AG09309 (cell line): ENCODE measurements at places on chromosomes 11 and 22.

GRCh38 chr11:68053117-68053516 lies 14.3 kb downstream of the TCIRG1 start:
- DNase-seq = no peak

GRCh38 chr11:58898106-58898505 lies 41.2 kb upstream of the GLYATL1 start:
- no peak for DNase-seq

DNA sequence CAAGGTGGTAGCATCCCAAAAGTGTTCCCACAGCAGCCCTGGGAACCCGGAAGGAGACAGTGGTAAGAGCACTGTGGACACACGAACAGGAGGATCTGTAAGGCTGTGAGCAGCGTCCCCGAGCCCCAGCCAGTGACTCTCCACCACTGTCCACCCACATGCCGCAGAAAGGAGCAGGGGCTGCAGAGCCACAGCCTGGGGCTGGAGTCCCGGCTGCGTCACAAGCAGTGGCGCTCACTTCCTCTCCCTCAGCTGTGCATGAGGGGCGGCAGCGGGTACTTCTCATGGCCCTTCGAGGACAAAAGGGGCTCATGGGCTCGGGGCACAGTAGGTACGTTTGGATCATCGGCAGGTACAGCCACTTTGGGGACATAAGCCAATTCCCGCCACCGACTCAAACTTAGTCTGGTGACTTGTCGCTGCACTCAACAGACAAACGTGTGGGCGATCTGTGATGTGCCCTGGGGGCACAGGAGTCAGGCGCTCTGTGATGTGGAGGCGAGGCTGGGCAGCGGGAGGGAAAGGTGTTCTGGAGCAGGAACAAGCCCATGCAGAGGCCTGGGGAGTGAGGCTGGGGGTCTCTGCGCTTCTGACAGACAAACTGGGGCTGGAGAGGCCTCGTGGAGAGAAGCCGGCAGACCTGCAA lies 68.5 kb downstream of the SCUBE1 start:
- no peak for DNase-seq

- no peak for DNase-seq
These were observed 2.9 kb downstream of the SMARCB1 start for GRCh38 chr22:23789638-23790037.

DNA sequence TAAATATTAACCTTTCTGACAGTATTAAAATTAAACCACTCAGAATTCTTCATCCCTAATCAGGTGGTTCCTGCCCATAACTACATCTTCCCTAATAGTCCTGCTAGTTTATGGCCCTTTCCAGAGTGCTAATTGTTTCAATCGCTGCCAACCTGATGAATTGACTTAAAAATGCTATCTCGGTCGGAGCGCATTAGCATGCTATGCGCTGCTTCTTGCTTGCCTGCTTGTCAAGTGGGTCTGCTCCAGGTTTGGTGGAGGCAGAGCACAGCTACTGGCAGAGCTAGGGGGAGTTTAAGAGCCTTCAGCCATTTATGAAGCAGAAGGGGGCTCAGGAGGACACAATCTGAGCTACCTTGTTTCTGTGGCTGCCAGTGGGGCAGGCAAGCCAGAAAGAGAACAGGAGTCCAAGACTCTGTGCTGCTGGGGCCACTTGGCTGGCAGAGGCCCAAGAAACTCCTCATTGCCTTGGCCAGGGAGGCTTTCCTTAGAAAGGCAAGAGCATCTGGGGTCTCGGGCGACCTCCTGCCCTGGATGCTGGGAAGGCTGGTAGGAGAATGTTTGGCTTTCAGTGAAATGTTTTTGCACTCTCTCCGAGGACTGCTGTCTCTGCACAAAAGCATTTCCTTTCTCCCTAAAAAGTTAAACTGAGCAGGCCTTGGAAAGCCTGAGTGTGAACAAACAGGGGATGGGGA lies 62.1 kb upstream of the PHOX2A start:
- no peak for DNase-seq

GRCh38 chr11:3341298-3341697 lies 37.6 kb downstream of the ZNF195 start:
- peak; percentile 1 for DNase-seq

- no peak for DNase-seq
These were observed 27.2 kb downstream of the ARHGEF12 start for GRCh38 chr11:120363436-120363835.

GRCh38 chr11:57167125-57167846 lies 14.5 kb upstream of the LRRC55 start:
- DNase-seq = no peak

GRCh38 chr11:76978239-76978638 lies 56.0 kb upstream of the B3GNT6 start:
- no peak for DNase-seq

DNA sequence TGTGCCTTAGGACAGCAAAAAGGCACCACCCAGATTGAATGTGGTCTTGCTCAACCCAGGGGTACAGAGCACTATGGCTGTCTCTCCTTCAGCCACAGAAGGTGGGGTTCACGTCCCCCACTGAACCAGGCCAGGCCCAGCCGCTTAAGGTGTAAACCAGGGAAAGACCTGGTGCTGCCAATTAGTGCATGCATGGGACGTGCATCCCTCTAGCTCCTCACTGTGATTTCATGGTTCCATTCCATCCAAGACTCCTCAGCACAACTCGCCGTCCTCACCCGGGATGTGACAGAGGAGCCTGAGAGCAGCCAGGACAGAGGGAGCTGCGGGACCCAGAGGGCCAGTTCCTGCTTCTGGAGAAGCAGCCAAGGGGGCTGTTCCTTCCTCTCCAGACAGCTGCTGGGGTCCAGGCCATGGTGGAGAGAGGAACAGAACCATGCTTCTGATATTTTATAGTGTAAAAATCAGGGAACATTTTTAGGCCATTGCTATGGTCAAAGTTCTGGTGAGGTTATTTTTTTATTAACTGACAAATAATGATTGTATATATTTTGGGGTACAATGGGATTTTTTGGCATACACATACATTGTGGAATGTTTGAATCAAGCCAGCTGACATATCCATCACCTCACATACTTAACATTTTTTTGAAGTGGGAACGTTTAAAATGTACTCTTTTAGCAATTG lies 492.2 kb upstream of the B3GAT1 start:
- DNase-seq = no peak

DNA sequence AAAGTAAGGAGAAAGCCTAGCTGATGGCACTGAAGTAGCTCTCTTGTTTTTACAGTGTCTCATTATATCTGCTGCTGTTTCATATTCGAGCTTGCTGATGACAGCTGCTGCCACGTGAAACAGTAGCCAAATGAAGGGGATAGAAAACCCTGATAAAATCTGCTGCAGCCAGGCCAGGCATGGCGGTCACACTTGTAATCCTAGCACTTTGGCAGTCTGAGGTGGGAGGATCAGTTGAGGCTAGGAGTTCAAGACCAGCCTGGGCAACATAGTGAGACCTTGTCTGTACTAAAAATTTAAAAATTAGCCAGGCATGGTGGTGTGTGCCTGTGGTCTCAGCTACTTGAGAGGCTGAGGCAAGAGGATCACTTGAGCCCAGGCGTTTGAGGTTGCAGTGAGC lies 13.4 kb downstream of the IFT46 start:
- no peak for DNase-seq

DNA sequence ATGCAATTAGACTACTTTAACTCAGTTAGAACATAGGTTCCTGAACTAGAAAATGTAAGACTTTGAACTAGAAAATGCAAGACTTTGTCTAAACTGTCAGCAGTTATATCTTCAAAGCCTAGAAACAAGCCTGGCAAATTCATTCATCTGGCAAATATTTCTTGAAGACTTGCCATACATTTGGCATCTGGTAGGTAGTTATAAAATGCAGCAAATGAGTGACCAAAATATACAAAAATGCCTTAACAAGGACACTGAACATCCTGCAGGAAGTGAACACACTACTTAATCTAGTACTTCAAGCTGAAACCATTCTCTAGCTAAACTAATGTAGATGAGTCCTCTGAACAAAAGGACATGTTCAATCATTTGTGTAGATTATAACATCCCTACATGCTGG lies 84.7 kb upstream of the SCUBE2 start:
- DNase-seq = no peak

DNA sequence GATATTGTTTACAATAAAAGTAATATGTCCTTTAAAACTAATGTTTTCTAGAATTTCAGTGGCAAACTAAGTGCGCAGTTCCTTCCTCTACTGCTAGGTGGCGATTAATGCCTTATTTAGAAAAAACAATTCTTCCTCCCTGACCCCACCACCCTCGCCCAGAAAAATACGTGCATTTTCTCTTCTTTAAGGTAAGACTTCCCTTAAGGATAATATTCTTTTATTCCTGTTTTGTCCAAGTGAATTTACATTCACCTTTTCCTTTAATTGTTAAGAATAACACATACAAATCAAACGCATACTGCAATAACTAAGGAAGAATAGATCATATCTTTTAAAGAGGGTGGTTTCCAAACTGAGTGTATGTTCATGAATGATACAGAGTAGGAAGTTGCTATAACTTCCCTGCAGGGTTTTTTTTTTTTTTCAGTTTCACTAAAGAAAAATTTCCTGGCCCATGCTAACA lies 17.0 kb upstream of the PSMA1 start:
- DNase-seq = no peak

GRCh38 chr11:8532475-8532874 lies 61.6 kb downstream of the STK33 start:
- DNase-seq = no peak

GRCh38 chr11:9065607-9066432 lies 25.6 kb downstream of the SCUBE2 start:
- peak; percentile 76 for DNase-seq

DNA sequence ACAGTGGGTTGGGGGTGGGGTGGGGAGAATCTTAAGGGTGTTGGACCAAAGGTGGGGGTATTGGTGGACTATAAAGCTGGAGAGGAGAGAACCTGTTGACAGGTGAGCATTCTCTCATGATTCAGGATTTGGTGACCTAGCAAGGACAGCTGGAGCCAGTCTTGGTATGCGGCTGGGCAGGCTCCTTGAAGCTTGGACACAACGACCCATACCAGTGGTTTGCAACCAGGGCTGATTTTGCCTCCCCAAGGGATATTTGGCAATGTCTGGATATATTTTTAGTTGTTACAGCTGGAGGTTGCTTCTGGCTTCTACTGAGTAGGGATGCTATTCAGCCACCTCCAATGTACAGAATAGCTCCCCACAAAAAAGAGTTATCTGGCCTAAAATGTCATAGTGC lies 5.6 kb downstream of the EXT2 start:
- DNase-seq = no peak

DNA sequence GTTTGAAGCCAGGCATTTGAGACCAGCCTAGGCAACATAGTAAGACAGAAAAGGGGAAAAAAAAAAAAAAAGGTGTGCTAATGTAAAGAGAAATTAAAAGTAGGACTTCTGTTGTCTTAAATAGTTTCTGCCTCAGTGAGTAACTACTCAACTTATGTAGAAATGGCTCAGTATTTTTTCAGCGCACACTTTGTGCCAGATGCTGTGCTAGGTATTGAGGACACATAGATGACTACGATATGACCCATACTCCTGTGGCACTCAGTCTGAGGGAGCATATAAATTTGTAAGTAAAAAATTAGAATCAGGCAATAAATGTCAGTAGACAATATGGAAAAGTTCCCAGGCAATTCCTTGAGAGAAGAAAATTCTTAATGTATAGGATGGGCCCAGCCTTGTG lies 93.9 kb downstream of the YAP1 start:
- no peak for DNase-seq

- no peak for DNase-seq
These were observed 1379.9 kb downstream of the TBC1D22A start for GRCh38 chr22:48142388-48142787.

DNA sequence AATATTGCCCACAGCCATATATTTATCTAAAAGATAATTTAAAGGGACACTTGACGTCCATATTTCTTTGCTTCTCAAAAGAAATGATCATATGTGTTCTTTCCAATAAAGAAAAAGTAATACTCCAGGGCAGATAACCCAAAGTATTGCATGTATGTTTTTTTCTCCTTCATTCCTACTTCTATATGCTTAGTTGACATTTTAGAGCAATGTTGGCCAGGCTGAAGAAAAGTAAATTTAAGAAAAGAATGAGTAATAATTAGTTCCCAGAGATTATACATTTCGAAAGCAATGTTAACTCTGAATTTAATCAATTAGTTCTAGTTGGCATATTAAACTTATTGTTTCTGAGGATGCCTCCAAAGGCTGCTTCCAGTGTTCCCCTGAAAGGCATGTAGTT lies 48.2 kb downstream of the DNAJC24 start:
- DNase-seq = no peak

GRCh38 chr11:68038718-68039525 lies at the start of gene TCIRG1:
Gene TCIRG1, plus strand, starts transcription at chr11:68039025. Its CDS starts 2,247 bp downstream, at chr11:68041272.
- no peak for DNase-seq

GRCh38 chr11:326842-327580 lies 6.4 kb upstream of the IFITM3 start:
- DNase-seq = no peak

GRCh38 chr11:44936951-44937543 lies 13.6 kb downstream of the TP53I11 start:
- no peak for DNase-seq

GRCh38 chr11:65246506-65246905 lies 15.3 kb upstream of the POLA2 start:
- no peak for DNase-seq

- no peak for DNase-seq
These were observed 30.6 kb upstream of the PIK3C2A start for GRCh38 chr11:17238377-17238776.

GRCh38 chr11:124643605-124644425 lies 21.2 kb downstream of the TBRG1 start:
- peak; percentile 78 for DNase-seq

GRCh38 chr11:124511745-124512144 lies 31.7 kb downstream of the OR8B12 start:
- no peak for DNase-seq

- no peak for DNase-seq
These were observed 491.9 kb downstream of the OPCML start for GRCh38 chr11:133040289-133040900.

DNA sequence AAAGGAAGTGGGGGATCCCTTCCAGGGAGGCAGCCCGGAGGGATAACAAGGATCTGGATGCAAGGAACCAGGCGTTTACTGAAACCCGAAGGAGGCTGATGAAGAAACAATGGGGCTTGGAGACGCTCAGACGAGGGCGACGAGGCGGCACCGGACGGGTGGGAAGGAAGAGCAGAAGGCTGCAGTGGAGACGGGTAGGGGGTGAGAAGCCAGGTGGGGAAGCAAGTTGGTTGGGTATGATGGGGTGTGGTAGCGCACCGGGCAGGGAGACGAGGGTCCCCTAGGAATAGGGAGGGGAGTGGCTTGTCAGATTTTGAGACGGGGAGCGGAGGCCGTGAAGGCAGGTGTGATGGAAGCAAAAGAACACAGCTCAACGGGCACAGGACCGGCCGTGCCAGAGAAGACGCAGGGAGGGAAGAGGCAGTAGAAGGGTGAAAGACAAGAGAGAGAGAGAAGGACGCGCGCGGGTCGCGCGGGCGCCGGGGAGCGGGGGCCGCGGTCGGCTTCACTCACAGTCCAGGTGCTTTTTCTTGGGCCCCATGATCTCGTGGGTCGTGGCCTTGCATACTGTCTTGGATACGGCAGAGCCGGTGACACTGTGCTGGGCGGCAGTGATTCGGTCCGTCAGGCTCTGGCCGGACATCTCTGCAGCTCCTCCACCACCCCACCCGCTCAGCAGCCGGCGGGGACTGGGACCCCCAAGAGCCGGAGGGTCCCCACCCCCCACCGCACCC lies 579 bp downstream of the PICALM start:
- no peak for DNase-seq

GRCh38 chr11:59719556-59719955 lies 5.9 kb upstream of the OR10V1 start:
- no peak for DNase-seq
